ENCODE measurements at places on chromosomes 12 and 14.

GRCh38 chr12:66024949-66025348 is 105.6 kb downstream of the LLPH start:
- DNase-seq, result no peak

- DNase-seq, result no peak
Measured at GRCh38 chr12:16884056-16884455, 278.1 kb upstream of the LMO3 start.

DNA sequence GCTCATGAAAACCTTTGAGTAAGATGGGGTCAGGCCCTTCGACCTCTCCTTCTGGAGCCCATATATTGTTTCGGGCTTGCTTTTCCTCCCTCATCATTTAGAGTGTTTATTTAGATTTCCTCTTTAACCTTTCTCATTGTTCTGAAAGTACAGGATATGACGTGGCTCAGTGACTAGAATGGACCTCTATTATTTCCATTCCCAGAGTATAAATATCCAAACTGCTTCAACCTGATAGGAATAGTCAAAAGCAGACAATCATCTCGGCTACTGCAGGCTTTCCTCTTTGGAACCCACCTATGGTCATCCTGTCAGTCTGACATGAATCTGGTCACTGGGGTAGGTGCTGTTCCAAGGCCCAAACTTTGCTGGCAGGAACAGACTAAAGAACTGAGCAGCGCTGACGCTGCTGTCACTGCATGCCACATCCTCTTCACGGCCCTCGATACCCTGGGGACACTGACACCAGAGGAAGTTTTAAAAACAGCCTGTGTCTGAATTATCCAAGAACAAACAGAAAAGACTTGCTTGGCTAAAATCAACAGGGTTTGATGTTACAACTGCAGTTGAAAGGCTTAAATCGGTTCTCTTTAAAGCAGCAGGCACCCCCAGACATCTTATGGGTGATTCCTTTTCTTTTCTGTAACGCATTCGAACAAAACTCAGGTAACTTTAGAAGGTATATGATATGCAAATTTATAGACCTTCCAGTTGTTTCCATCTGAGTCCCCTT is 5.0 kb upstream of the DDX47 start:
- peak; percentile 62 for DNase-seq

DNA sequence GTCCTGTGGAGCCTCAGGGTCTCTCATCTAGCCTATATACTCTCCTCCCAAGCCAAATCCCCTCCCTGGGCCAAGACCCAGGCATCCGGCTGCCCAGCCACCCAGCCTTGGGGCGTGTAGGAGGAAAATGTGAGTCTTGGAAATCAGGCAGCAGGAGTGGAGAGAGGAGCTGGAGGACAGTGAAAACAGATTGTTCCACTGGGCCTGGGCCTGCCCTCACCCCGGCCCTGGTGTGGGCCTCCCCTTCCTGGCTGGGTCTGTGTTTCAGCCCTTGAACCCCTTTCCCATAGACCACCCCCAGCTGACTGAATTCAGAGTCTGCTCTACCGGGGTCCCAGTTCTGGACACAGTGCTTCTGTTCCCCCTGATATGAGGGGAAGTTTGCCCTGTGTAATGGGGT is 6.7 kb downstream of the ITGA5 start:
- DNase-seq, result no peak
